ENCODE measurements at places on chromosomes 12 and 14.

GRCh38 chr14:50813544-50813863, 17.5 kb downstream of the NIN start:
- H3K4me1 ChIP-seq, result peaks cover 39% of the 10 kb centered on the region
- H3K4me3 ChIP-seq, result peak overlapping the region; percentile 80
- no peak for DNase-seq
- peaks cover 17% of the 10 kb centered on the region for H3K36me3 ChIP-seq
- H3K27ac ChIP-seq, result peak overlapping the region; percentile 88

DNA sequence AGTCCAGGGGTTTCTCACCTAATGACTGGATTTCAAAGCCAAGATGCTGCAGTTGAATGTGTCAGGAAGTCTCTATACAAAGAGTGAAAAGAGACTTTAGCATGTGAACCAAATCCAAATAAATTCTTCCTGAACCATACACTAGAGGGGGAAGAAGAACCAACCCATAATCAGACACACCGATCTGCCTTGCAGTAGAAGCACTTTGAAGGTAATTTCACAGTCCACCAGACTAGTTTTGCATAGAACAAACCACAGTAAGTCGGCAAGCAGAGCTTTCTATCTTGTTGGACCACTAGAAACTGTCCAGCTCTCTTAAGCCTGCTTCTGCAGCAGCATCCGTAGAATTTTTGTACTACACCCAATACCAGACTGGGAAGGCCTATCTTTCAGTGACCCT, 39.3 kb downstream of the FIGNL2 start:
- H3K27me3 ChIP-seq, result peaks cover 21% of the 10 kb centered on the region
- no peak for DNase-seq
- no peak overlapping the region for H3K27ac ChIP-seq
- no peak overlapping the region for H3K4me3 ChIP-seq
- H3K36me3 ChIP-seq, result no peaks in the 10 kb centered on the region

DNA sequence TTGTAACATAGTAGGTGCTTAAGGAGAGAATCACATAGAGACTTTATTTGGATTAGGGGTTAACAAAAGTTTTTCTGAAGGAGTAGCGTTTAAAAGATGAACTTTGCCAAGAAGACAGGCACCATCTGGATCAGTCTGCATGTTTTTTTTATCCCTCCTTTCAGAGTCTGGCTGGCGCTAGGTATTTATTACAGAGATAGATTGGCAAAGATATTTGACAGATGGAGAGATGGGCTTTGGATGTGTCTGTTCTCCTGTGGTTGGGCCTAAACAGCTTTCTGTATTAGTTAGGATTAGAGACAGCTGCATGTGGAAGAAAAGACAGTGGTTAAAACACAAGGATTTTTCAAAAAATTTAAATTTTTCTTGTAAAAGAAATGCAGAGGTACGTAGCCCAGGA, 133.9 kb downstream of the C12orf75 start:
- no peaks in the 10 kb centered on the region for H3K4me1 ChIP-seq
- no peaks in the 10 kb centered on the region for H3K36me3 ChIP-seq
- DNase-seq, result no peak
- H3K4me3 ChIP-seq, result no peak overlapping the region

- H3K27me3 ChIP-seq, result no peaks in the 10 kb centered on the region
- peaks cover 7% of the 10 kb centered on the region for H3K36me3 ChIP-seq
These were observed 1.5 kb downstream of the IRF2BPL start for GRCh38 chr14:77026930-77027537.

GRCh38 chr12:62123721-62124203, 136.4 kb upstream of the USP15 start:
- peak; percentile 7 for DNase-seq
- no peak overlapping the region for H3K27ac ChIP-seq
- H3K27me3 ChIP-seq, result peaks cover 17% of the 10 kb centered on the region

DNA sequence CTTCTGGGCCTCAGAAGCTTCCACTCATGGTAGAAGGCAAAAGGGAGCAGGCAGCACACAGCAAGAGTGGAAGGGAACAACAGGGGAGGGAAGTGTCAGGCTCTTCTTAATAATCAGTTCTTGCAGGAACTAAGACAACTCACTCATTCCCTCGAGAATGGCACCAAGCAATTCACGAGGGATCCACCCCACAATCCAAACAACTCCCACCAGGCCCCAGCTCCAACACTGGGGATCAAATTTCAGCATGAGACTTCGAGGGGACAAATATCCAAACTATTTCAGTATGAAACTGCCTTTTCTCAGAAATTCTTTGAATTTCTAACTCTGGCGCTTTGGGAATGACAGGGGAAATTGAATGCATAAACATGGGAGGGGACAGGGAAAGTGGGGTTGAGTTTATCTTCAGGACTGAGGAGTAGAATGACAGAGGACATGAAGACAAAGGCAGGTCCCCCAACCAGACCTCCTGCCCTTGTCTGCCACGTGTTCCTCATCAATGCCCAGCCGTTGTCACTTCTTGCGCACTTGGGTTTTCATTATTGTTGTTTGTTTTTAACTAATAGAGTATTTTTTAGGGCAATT, 24.6 kb upstream of the APOF start:
- H3K36me3 ChIP-seq, result no peaks in the 10 kb centered on the region
- no peaks in the 10 kb centered on the region for H3K4me1 ChIP-seq
- no peak overlapping the region for H3K4me3 ChIP-seq
- DNase-seq, result no peak
- no peaks in the 10 kb centered on the region for H3K27me3 ChIP-seq

DNA sequence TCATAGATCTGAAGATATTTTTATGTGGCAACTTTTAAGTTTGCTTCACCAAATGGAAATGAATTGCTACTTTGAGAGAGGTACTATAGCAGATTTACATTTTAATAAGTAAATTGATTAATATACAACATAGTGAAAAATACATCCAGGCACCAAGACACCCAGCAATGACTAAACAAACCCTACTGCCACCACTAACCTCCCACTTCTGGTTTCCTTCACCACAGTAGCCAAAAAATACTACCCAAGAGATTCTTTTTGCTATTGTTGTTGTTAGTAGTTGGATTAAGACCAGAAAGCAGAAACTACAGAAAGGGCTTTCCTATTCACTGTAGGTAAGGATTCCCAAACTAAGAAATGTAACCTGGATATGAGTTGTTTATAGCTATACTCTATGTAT, 54.1 kb downstream of the COCH start:
- H3K27me3 ChIP-seq, result no peaks in the 10 kb centered on the region
- peaks cover 6% of the 10 kb centered on the region for H3K36me3 ChIP-seq
- DNase-seq, result no peak
- no peak overlapping the region for H3K27ac ChIP-seq
- H3K4me3 ChIP-seq, result no peak overlapping the region
- no peaks in the 10 kb centered on the region for H3K4me1 ChIP-seq

- no peaks in the 10 kb centered on the region for H3K27me3 ChIP-seq
- no peak for DNase-seq
- peaks cover 14% of the 10 kb centered on the region for H3K36me3 ChIP-seq
- no peak overlapping the region for H3K27ac ChIP-seq
- H3K4me3 ChIP-seq, result no peak overlapping the region
These were observed 17.8 kb downstream of the CDK2AP1 start for GRCh38 chr12:123253641-123254459.

DNA sequence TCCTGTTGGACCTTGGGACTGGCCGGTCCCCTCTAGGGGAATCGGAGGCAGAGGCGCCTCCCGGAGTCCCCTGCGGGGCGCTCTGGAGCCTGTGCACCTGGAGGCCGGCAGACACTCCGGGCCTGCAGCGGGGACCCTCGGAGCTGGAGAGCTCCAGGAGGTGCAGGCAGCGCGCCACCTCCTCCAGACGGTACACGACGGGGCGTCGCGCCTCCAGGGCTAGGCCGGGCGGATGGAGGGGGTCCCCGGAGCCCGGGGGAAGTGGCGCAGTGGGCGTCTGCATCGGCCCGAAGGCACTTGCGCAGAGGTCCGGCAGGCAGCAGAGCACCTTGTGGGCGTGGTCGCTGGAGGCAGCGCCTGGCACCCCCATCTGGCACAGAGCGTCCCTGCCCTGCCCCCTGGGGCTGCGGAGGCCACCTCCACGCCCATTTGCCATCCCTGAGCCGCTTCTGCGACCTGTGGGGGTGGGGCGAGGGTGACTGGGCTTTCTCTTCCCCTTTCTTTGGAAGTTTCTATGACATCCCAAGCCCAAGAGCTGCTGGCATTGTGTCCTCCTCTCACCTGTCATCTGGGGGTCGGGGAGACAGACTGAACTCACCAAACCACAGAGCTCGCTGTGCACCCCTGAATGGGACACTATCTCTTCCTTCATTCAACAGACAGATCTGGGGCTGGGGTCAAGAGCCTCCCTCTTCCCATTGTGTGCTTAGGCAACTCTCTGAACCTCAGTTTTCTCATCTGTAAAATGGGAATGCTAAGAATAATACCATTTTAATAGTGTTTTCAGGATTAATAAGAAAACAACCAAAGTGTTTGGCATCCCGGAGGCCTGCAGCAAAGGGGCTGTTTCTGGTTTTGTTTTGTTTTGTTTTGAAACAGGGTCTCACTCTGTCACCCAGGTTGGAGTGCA, 37.5 kb upstream of the CORO1C start:
- H3K4me1 ChIP-seq, result peaks cover 25% of the 10 kb centered on the region
- H3K27me3 ChIP-seq, result no peaks in the 10 kb centered on the region
- peak overlapping the region; percentile 84 for H3K4me3 ChIP-seq
- peak overlapping the region; percentile 28 for H3K27ac ChIP-seq
- peaks cover 1% of the 10 kb centered on the region for H3K36me3 ChIP-seq

GRCh38 chr12:28066879-28067278, 94.3 kb upstream of the PTHLH start:
- H3K27ac ChIP-seq, result no peak overlapping the region
- H3K27me3 ChIP-seq, result peaks cover 2% of the 10 kb centered on the region
- no peaks in the 10 kb centered on the region for H3K4me1 ChIP-seq
- no peak overlapping the region for H3K4me3 ChIP-seq

GRCh38 chr12:120366845-120367232, 2.1 kb downstream of the MSI1 start:
- peaks cover 48% of the 10 kb centered on the region for H3K27me3 ChIP-seq
- no peak for DNase-seq
- H3K4me1 ChIP-seq, result peaks cover 15% of the 10 kb centered on the region
- no peaks in the 10 kb centered on the region for H3K36me3 ChIP-seq

- H3K27me3 ChIP-seq, result no peaks in the 10 kb centered on the region
- H3K36me3 ChIP-seq, result peaks cover 27% of the 10 kb centered on the region
- peaks cover 42% of the 10 kb centered on the region for H3K4me1 ChIP-seq
- no peak for DNase-seq
- H3K27ac ChIP-seq, result peak overlapping the region; percentile 86
- peak overlapping the region; percentile 40 for H3K4me3 ChIP-seq
These were observed 8.2 kb upstream of the RESF1 start for GRCh38 chr12:31951008-31951407.

DNA sequence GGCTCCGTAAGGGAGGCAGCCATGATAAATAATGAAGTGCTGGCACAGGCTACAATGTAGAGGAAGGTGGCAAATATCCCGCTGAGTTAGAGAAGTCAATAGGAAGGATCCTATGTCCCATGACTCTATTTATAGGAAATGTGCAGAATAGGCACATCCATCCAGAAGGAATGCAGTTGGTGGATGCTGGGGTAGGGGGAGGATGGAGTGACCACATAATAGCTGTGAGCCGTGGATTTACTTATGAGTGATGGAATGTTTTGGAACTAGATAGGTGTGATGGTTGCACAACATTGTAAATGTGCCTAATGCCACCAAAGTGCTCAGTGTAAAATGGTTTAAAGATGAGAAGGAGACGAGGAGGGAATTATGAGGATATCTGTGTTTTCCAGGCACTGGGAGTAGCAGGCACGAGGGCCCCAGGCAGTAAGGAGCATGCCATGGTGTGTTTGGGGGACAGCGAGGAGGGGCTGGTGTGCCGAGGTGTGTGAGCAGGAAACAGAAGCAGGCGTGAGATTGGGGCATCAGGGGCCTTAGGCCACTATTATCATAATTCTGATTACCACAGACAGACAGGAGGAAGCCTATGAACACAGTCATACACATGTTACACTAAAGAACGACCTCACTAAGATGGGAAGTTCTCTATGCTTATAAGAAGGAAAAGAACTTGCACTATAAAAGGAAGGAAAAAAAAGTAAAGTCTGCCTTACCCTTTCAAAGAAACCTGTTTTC, 837.3 kb upstream of the TMEM132C start:
- H3K27me3 ChIP-seq, result no peaks in the 10 kb centered on the region
- no peak overlapping the region for H3K4me3 ChIP-seq
- no peak overlapping the region for H3K27ac ChIP-seq
- no peak for DNase-seq
- H3K4me1 ChIP-seq, result no peaks in the 10 kb centered on the region
- H3K36me3 ChIP-seq, result no peaks in the 10 kb centered on the region

- DNase-seq, result no peak
- no peak overlapping the region for H3K4me3 ChIP-seq
- H3K27me3 ChIP-seq, result no peaks in the 10 kb centered on the region
These were observed 5.9 kb upstream of the ITGB7 start for GRCh38 chr12:53212931-53213330.

DNA sequence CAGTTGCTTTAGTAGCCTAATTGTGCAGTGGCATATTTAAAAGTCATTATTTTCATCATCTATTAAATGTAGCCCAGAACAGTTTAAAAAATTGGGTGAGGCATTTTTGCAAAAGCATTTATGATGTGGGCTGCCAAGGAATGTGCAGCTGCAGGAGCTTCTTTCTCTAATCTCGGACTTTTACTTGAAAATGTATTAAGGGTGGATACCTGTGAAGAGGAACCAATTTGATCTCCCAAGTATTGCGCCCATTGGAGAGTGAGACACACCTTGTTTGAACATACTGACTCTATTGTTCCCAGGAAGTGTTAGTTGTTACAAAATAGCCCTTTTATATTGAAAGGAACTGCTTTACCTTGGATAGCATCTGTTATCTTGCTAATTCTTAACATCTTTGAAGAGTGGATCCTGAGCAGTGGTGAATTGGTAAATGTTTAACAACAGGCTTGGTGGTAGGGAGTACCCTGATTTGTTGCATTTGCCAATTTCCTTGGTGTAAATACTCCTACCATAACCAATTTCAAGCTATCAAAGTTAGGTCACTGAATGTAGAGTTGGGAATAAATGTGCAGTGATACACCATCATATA, 42.5 kb upstream of the HMGA2 start:
- H3K4me1 ChIP-seq, result no peaks in the 10 kb centered on the region
- no peak for DNase-seq
- H3K27me3 ChIP-seq, result peaks cover 3% of the 10 kb centered on the region
- H3K36me3 ChIP-seq, result no peaks in the 10 kb centered on the region

DNA sequence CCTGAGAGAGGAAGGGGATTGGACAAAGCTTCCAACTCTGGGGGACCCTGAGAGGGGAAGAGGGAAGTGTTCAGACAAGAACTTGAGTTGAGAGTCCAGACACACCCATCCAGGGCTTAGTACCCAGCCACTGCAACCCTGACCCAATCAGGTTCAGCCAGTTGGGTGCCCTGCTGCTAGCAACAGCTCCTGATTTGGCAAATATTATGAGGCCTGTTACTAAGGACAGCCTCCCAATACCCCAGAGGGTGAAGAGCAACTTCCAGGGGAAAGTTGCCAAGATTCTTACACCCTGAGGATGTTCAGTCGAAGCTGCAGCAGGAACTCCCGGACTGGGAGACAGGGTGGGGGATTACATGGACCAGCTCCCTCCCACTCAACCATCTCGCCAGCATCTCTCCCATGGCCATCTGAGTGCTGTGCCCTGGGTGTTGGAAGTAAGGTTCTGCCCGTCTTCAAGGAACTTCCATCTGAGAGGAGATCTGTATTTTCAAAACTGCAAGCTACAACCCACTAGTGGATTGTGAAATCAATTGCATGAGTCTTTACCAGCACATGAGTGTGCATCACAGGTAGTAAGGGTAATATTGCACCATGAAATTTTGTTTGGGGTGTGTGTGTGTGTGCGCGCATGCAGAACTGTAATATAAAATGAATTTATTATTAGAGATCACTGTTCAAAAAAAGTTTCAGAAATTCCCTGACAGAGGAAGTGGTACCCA, 11.5 kb upstream of the KRT78 start:
- H3K4me3 ChIP-seq, result no peak overlapping the region
- H3K27me3 ChIP-seq, result peaks cover 10% of the 10 kb centered on the region
- DNase-seq, result no peak
- peaks cover 1% of the 10 kb centered on the region for H3K36me3 ChIP-seq
- no peak overlapping the region for H3K27ac ChIP-seq
- no peaks in the 10 kb centered on the region for H3K4me1 ChIP-seq
